ENCODE measurements at places on chromosomes 6 and 20.

- peak; percentile 80 for DNase-seq
Measured at GRCh38 chr6:154733183-154733625, at the start of gene SCAF8. Gene SCAF8, plus strand, starts transcription at chr6:154733416. Its CDS starts 485 bp downstream, at chr6:154733901.

- DNase-seq: no peak
Measured at GRCh38 chr6:4910037-4910760, 93.6 kb downstream of the RPP40 start.

DNA sequence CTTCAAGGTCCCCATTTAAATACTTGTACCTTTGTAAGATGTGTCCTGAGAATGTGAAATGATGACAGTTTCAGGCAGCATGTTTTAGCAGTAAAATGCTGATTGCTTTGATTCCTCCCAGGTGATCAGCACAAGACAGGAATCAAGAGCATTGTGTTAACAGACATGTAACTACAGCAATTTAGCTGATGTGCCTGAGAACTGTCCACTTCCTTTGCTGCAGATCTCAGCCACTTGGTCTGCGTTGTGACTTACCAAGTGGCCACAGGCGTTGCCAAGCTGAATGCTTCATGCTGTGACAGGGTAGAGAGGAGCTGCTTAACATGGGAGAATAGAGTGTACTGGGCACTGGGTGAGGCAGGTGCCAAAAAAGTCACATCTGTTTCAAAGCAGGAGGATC is 767.0 kb upstream of the POU3F2 start:
- DNase-seq: no peak

DNA sequence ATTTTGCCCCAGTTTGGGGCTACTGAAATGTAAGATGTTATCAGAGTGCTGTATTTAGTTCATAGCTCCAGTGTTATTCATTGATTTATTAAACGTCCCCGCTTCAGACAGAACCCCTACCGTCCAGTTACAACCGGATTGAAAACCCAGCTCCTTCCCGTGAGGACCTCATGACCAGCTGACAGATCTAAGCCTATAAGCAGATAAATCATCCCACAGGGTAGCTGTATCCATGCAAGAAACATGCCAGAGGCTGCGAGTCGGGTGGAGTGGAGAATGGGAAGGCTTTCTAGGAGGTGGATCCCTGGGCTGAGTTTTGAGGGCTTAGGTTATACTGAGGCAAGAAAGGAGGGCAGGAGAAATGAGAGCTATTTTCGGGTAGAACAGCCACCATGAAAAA is 260.0 kb downstream of the ARID1B start:
- no peak for DNase-seq

DNA sequence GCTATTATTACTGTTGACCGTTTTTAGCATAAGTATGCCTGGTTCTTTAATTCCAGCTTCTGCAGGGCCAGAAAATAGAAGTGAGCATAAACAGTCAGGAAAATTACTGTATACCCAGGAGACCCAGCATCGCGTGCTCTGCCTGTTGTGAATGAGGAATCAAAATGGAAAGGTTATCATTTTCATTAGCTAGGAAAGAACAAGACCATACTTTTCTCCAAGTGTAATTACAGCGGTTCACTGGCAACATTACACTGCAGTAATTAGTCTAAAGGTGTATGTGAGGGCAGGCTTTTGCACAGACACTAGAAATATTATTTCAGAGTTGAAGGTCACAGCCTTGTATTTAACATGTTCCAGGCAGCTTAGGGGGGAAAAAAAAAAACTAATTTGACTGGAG is 403.8 kb upstream of the SOX4 start:
- no peak for DNase-seq

DNA sequence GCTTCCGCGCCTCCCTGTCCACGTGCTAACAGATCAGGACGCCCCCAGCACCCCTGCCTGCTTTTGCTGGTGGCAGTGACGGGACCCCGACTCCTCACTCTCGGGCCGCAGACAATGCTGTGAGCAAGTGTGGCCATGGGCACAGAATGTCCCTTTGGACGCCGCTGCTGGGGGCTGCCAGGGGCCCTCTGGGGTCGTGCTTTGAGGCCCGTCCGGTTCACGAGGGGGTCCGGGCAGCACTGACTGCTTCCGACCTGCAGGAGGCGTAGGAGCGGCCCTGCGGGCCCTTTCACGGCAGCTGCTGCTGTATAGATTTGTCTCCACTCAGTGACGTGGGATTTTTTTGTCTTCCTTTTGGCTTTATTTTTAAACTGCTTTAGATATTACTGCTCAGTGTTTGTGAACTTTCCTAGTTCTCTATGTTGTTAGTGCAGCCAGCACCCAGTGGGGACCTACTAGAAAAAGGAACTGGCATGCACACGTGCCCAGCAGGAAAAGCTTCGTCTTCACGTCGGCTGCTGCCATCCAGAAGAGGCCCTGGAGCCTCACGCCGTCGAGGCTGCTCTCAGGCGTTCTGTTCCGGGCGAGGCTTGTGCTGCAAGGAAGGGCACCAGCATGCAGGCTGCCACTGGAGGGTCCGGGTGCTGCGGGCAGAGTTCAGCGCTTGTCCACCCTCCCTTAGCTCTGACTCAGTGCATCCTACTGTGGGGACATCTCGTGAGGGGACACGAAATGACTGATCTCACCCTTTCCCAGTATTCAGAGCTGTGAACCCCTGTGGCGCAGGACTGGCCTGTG is 21.7 kb downstream of the UCKL1 start:
- no peak for DNase-seq

DNA sequence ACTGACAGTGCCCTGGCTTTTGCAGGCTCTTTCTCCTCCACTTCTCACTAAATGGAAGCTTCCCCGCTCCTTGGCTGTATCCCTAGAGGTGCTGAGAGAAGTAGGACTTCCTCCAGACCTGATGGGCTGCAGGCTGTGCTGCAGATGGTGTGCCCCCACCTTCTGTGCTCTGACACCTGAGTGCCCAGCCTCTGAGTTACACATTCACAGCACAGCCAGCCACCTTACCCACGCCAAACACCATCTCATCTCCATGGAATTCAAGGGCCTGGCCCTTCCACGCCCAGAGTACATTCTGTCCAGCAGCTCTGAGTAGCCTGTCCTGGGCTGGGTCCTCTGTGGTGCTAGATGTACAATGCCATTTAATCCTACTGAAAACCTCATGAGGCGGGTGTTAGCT is 5.3 kb downstream of the SFTA2 start:
- DNase-seq: no peak

DNA sequence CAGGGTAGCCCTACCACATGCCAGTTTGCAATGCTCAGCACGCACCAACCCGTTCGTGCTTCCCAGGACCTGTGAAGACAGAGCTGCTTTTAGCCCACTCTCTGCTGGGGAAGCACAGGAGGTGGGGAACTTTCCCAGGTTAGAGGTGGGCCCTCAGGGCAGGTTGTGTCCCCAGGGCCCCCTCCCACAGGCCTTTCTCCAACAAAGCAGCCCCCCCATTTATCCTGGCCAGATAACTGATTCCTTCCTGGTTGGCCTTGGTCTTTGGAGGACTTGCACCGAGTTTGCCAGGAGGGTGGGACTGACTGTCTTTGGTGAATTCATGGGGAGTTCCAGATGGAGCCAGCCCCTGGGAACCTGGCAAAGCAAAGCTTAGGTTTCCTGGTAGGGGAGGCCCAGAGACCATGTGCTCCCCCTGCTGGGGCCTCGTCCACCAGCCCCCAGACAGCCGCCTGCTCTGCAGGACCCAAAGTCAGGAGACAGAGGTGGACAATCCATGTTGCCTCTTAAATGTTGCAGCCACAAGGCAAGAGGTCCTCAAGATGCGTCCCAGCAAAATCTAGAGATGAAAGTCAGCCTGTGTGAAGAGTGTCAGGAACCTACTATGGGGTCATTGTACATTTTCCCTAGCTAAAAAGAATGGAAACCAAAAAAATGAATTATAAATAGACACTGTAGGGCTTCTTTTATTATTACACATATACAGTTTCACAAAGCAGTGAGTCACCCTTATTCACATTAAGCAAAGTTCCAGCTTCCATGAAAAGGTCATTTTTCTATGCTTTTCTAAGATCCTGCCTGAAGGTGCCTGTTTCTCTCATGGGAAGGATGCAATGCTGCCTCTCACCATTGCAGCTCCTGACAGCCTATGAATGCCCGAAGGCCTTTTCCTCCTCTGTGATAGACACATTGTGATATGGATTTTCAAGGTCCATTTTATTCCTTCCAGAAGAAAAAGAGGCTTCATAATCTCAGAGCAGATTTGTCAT is 497.8 kb downstream of the PREX1 start:
- DNase-seq: no peak

DNA sequence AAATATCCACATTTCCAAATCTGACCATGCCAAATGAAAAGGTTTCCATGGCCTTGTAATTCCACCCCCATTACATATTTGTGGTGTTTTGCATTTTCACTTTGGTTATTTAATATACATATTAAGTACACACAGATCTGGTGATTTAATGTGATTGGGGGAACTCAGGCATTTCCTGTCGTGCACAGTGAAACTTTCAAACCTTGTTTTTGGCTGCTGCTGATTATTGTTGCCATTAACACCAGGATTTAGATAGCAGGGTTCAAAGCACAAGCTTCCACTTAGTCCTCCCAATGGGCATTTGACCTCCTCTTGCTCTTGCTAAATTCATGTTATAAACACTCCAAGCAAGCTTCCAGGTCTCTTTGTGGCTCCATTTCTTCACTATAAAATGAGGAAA is 166.5 kb downstream of the SOBP start:
- no peak for DNase-seq

DNA sequence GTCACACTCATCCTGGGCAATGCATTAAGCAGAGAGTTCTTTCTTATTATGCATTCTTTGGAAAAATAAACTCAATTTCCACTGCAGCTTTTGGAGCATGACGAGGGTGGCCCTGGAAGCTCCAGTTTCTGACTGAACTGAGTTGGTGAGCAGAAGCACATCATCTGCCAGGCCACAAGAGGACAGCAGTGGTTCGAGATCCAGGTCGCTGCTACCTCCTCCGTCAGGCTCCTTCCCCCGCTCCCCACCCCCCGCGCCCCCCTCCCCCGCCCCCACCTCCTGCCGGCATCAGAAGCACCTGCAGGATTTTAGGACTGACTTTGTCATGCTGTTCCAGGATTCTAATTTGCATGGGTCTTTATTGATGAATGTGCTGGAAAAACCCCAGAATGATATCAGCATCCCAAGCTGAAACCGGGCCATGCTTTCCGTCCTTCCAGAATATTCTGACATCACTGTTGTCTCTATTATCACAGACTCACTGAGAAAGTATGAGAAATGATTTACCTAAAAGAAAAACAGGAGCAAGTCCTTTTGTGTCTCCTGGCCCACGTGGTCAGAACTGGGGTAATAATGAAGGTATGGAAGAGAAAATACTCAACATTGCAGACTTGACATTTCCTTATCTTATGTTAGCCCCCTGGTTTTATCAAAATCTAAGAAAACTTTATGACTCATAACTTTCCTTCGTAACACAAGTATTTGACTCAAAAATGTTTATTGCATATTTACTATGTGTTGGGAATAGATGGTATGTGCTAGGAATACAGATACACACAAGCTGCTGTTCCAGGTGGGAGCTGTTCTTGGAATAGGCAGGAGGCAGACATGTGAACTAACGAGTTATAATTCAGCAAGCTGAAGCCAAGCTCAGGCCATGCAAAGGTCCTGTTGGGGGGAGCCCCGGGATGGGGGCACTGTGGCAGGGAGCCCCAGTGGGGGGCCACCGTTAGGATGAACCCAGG is 220.2 kb upstream of the EXOC2 start:
- DNase-seq: peak; percentile 5

- no peak for DNase-seq
Measured at GRCh38 chr6:164563924-164564323, 745.5 kb downstream of the C6orf118 start.

DNA sequence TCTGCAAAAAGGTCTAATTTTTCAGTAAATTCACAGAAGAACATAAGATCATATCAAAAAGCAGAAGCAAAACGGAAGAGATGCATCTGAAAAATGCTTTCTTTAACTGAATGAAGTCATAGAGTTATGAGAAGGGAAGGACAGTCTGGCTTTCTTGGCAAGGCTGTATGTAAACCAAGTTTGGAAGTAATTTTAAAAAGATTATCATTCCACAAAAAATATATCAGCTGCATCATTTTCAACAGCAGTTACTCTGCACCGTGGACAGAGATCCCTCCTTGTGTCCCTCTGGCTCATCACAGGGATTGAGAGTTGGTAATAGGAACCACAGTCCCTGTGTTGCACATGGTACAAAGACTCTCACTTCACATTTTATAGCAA is 258.5 kb downstream of the HIVEP2 start:
- DNase-seq: no peak

DNA sequence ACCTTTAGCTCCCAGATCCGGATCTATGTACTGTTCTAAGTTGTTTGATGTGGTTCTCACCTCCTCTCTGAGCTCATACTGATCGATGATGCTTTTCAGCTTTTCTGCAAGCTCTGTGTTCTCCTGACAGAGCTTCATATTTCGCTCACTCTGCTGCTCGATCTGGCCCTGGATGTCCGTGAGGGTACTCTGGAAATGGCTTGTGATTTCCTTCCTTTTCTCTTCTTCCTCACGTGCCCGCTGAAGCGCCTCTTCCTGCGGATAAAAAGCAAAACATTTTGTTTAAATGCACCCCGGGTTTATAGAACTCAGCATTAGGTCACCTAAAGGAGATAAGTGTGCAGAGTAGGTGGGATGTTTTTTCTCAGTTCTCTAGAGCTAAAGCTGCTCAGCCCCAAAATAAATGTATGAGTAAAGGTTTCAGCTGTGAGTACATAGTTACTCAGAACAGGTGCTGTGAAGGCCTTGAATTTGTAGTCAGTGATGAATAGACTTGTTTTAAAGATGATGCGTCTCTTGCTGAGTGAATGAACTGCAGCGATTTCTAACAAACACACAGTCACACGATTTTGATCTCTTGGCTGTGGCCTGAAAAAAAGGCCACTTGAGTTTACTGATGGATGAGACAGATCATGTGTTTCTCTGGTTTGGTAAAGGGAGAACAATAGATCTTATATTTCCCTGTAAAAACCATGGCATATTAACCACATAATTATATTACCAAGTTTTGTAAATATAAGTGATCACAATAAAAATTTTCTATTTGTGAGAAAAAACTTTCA is 29.1 kb downstream of the TXLNB start:
- DNase-seq: no peak

DNA sequence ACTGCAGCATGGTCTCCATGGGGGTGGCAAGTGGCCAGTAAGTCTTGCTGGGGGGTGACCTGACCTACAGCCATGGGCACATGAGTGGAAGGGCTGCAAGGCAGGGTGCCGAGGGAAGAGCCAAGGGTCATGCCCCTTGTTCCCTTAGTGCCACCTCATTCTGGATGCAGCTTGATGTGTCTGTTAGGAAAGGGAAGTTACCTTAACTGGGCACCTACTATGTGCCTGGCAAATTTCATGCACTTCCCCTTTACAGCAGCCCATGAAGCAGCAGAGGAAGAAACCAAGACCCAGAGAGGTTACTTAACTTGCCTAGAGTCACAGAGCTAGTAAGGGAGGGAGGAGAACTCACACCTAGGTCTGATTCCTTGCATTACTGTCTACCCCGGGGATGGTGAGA is 174.0 kb downstream of the MRPL14 start:
- DNase-seq: no peak

DNA sequence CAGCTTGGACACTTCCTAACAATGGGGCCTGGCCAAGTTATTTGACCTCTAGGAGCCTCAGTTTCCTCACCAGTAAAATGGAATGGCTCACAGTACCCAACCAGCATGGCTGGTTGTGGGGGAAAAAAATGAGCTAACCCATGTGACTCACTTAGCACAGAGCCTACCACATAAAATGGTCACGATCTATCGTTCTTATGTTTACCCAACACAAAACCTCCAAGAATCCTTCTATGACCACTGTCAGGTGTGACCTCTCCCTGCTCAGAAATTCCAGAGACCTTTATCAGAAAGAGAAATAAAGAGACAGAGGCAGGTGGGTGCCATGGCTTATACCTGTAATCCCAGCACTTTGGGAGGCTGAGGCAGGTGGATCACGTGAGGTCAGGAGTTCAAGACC is 39.4 kb downstream of the BPIFB1 start:
- no peak for DNase-seq

GRCh38 chr6:122068291-122068769 is 331.1 kb upstream of the HSF2 start:
- no peak for DNase-seq

All from AML-193 (cell line).